Breast epithelium (tissue), 4 donors: ENCODE measurements at places on chromosomes 4 and X.

DNA sequence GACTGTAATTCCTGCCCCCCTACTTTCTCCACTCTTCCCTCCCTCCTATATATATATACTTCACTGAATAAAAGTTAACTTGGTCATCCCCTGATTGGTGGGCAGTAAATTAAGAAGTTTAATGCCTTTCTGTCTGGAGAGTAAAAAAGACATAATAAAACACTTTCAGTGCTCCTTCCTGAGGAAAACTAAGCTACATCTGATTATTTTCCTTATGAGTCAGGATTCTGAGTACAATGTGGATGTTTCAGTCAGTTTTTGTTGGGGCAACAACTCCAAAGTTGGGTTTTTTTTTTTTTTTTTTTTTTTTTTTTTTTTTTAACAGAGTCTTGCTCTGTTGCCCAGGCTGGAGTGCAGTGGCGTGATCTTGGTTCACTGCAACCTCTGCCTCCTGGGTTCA lies 22.0 kb upstream of the SUPT20HL2 start:
- DNase-seq, result no peak

GRCh38 chr4:16759931-16760582 lies 138.4 kb downstream of the LDB2 start:
- DNase-seq, result no peak

GRCh38 chr4:67250131-67250896 lies 295.0 kb downstream of the CENPC start:
- DNase-seq, result no peak

- no peak for DNase-seq
Observed at GRCh38 chrX:147850875-147851274, 60.8 kb upstream of the FMR1 start.

DNA sequence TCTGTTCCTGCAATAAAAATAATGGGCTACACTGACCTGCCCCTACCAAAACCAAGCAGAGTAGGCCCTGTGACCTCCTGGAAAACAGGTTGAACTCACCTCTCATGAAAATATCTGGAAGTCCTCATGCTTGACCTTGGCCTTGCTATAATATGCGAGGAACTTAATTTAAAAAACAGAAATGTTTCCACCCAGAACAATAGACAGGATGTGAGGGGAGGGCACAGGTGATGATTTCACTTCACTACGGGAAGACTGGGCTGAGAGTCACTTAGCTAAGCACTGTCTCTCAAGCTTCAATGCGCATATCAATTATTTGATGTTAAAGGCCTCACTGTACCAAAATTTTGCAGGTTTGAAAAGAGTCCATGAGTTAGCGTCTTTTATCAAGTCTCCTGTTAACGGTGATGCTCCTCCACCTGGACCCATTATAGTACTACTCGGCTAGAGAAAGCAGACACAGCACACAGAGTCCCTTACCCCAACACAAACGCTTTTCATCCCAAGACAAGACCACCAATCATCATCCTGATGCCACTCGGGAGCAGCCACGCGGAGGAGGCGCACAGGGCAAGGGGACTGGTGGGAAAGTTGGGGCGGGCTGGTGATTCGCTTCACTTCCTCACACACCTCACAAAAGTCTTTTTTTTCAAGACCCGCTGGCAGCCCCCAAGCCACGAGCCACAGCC lies 25.9 kb downstream of the ZNF721 start:
- DNase-seq, result no peak

- no peak for DNase-seq
Observed at GRCh38 chr4:1727117-1728031, 6.1 kb downstream of the TACC3 start.

GRCh38 chrX:135287266-135287823 lies 21.9 kb upstream of the ETDC start:
- no peak for DNase-seq

DNA sequence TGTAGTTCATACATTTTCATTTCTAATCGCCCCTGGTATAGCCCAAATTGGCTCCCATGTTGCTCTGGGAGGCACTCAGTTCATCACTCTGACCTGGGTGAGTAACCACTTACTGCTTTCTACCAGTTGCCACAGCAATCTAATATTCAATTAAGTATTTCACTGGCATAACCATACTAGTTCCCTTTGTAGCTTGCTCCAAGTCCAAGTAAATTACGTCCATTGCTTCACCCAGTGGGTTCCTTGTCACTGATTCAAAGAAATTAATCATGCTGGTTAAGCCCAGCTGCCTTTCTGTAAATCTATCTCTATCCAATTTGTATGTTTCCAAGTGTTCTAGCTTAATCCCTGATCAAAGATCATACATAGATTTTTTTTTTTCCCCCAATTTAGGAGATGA lies 92.0 kb upstream of the CBR4 start:
- no peak for DNase-seq

DNA sequence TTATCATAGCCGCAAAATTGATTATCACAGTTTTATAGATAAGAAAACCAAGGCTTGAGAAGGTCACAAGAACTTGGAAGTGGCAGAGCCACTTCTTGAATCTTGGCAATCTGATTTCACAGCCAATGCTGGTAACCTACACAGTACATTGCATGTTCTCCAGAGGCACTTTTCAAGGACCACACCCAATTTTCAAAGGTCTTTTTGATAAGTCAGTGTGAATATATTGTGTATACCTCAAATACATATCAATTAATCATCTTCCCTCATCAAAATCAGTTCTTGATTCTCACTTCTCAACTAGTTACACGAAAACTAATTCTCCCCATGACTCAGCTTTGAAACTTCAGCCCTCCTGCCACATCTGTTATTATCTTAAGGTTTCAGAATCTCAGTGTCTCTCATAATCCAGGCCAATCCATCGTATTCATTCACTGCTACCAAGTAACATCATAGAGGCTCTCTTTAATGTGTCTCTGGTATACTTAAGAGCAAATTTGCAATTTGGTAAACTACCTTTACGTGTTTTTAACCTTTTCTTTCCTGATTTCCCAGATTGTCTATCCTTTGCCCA lies 16.8 kb downstream of the CAMK2D start:
- no peak for DNase-seq

GRCh38 chrX:2576793-2577192 lies 76.0 kb upstream of the DHRSX start:
- DNase-seq, result no peak

DNA sequence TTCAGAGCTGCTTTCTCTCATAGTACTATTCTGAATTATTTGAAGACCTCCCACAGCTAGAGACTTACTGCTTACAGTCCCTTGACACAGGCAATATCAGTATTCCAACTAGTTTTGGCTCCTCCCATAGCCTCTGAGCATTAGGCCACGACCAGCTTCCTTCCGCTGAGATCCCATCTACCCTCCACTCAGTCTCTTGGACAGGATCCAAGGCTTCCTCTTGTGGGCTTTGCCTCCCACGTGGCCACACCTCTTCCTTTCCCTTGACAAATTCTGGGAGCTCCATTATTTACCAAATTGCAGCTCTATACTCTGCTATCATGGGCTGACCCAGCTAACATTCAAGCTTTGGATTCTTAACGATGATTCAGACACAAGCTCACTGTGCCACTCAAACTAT lies 470.4 kb upstream of the GALNT7 start:
- no peak for DNase-seq

DNA sequence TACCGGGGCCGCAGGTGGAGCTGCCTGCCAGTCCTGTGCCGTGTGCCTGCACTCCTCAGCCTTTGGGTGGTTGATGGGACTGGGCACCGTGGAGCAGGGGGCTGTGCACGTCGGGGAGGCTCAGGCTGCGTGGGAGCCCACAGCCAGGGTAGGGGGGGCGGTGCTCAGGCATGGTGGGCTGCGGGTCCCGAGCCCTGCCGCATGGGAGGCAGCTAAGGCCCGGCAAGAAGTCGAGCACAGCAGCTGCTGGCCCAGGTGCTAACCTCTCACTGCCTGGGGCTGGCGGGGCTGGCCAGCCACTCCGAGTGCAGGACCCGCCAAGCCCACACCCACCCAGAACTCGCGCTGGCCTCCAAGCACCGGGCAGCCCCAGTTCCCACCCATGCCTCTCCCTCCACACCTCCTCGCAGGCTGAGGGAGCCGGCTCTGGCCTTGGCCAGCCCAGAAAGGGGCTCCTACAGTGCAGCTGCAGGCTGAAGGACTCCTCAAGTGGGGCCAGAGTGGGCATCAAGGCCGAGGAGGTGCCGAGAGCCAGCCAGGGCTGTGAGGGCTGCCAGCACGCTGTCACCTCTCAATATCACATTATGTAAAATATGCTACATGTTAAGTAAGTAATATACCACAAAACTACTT lies 104.1 kb downstream of the COX7B2 start:
- no peak for DNase-seq

DNA sequence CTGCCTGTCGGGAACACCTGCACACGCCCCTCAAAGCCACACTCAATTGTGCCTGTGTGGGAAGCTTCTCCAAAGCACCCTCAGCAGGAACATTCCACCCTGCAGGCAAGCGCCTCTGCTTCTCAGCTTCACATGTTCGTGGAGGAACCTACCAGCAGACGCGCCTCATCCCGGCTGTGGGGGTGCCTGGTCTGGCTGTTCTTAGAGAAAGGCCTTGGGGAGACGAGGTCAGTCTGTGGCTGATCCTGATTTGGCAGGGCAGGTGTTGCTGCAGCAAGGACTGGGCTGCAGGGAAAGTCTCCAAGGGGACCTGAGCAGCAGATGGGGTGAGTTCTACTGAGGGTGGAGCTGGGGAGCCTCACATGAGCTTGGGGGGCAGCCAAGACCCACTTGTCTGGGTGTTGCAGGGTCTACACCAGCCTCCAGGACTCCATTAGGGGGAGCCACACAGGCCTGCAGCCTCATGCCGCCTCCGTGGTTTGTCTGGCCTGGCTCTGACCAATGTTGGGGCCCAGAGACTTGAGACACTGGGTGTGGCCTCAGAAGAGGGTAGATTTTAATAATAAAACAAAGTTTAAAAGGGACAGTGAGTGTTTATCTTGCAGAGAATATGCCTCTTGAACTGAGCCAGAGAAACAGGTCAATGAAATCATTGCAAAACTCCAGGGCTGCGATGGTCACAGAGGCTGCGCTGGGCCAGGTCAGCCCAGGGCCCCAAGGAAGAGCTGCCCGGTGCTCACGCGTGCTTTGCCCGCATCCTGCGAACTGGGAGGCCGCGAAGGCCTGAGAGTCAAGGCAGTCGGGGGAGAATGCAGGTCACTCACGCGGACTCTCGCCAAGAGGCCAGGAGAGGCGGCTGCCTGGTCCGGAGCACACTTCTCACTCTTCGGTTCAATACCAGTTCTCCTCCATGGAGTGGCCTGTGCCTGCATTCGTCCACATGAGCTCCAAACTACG lies 21.1 kb downstream of the RNF212 start:
- DNase-seq, result no peak

GRCh38 chr4:17077105-17077504 lies 178.7 kb upstream of the LDB2 start:
- no peak for DNase-seq

GRCh38 chr4:109266891-109267290 lies 35.6 kb downstream of the COL25A1 start:
- no peak for DNase-seq

- no peak for DNase-seq
Observed at GRCh38 chr4:3437582-3437936, 4.2 kb upstream of the HGFAC start.

DNA sequence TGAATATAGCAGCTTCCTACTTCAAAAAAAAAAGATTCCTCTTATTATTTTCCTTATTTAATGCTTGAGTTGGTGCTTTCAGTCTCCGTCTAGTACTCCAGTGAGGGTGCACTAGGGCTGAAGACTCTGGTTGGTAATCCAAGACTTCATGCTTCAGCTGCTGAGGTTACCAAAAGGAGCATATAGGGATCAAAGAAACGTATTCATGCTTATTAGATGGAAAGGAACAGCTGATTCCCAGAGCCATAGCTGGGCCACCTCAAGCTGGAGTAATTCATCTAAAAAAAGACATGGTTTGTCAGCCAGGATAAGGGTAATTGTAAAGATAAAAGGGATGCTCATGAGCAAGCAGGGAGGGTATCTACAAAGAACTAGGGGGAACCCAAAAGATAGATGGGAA lies 131.7 kb upstream of the FAM47B start:
- no peak for DNase-seq

DNA sequence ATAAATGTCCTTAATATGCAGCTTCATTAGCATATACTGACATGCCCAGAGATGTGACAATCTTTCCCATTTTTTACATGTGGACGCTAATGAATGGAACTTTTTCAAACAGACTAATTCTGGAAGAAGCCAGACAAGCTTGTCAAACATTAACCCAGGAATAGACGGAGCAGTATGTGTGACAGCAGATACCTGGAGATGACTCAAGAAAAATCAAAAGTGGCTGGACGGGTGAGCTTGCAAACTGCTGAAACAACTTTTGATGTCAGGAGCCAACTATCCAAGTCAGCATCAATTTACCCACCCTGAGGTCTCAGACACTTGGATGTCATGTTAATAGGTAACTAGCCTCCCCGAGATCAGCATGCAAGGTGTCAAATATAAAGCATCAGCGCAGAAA lies 183.0 kb downstream of the PACRGL start:
- DNase-seq, result no peak

DNA sequence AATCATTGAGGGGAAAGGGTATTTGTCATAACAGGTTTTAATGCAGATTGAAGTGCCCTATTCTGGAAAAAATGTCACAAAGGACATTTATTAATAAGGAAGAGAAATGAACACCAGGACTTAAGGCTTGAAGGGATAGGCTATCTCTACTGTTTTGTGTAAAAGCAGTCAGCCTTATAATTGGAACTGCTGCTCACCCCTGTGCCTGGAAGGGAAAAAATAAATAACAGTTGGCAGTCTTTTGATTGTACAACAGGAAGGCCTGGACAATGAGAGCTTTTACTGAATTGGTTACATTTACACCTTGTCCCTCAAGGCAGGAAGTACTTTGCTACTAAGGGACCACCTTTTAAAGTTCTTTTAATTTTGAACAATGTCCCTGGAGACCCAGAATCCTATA lies 17.8 kb upstream of the MAGED4 start:
- no peak for DNase-seq

DNA sequence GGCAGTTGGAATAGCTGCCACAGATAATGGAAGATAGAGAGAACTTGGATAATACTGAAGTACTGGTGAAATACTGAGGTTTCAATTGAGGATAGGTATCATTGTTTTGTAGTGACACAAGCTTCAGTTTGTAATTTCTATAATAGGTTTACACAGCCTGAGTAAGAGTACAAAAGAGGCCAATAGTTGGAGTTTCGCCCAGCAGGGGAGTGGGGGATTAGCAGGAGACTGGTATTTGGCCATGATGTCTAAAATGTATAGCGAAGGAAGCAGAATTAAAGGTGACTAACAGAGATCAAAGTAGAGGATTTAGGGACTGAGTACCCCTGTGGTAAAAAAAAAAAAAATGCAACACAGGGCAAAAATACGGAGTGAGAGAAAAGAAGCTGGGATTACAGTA lies 129.5 kb downstream of the KCTD8 start:
- no peak for DNase-seq

GRCh38 chr4:168877511-168878491 lies 132.3 kb downstream of the CBR4 start:
- no peak for DNase-seq

- no peak for DNase-seq
Observed at GRCh38 chr4:1593458-1593857, 90.7 kb downstream of the FAM53A start.

DNA sequence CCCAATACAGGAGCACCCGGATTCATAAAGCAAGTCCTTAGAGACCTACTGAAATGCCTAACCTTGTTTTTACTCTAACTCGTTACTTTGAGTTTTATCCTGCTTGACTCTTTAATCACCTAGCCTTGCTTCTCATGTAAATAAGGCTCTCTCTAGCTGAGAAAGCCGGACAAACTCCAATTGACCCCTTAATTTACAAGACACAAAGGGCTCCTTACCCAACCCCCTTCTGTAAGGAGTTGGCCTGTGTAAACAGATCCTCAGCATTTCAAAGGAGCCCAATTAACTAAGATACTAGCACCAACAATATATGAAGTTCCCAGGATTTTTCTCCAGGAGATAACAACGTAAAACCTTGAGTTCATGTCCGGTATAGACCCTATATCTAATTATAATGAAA lies 61.7 kb downstream of the CT47B1 start:
- no peak for DNase-seq
